NCI-H2081 treated with DMSO at 0.1 percent for 48 hours (cell line): ENCODE measurements at places on chromosomes 7 and 10.

GRCh38 chr7:2031451-2031845 is 201.3 kb downstream of the MAD1L1 start:
- no peak for DNase-seq

DNA sequence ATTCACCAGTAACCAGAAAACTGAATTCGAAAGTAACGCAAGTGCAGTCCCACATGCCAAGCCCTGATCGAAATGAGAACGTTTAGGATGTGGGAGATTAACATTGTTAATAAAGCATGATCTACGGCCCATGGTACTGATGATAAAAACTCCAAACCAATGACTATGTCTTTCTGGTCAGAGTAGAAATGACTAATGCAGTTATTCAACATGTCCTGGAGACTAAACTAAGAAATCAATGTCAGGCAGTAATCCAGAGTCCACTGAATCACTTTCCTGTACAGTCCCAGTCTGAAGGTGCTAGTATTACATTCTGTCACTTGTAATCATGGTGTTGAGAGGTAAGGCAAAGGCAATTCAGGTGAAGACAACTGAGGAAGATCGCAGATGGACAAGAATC is 14.4 kb downstream of the NPSR1 start:
- no peak for DNase-seq

GRCh38 chr7:42925630-42926029 is 6.3 kb downstream of the PSMA2 start:
- DNase-seq, result no peak

GRCh38 chr10:98404571-98405359 is 10.2 kb downstream of the PYROXD2 start:
- DNase-seq, result no peak

DNA sequence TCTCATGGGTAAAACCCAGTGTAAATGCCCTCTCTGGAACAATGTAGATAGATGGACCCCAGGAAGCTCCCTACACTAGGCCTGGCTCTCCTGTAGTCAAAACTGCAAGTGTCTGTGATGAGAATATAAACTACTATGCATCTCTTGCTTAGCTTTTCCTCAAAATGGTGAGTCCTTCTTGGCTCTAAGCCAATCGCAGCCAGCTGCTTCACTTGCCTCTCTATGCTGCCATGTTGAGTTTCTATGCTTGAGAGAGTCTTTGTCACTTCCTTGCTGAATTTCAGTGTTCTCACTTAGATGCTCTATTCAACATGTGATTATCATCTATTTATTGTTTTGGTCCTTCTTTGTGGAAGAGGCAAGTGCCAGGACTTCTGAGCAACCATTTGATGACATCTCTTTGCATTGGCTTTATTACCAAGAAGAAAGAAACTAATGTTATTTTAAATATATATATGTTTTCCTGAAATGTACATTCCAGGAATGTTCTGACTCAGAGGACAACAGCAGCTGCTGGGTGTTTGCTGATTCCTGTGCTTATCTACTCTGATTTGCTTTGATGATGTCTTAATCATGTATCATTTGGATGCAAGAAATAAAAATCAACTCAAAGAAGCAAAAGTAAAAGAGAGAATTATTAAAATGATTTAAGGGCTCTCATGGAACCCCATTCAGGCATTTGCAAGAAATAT is 16.6 kb downstream of the TAS2R40 start:
- no peak for DNase-seq

DNA sequence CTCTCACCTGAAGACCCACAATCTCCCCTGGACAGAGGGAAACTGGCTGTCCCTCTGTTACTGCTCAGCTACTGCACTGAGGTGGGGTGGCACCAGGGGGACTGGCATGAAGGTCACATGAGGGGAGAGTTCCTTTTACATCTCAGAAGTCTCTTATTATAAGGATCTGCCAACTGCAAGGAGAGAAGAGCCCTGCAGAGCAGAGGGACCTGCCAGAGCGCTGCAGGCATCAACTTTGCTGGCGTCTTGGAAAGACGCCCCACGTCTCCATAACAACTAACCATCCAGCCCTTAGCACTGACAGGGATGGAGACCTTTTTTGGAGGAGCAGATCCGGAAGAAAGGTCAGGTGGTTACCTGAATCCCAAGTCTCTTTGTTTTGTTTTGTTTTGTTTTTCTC is 218.6 kb downstream of the KCNMA1 start:
- DNase-seq, result no peak

DNA sequence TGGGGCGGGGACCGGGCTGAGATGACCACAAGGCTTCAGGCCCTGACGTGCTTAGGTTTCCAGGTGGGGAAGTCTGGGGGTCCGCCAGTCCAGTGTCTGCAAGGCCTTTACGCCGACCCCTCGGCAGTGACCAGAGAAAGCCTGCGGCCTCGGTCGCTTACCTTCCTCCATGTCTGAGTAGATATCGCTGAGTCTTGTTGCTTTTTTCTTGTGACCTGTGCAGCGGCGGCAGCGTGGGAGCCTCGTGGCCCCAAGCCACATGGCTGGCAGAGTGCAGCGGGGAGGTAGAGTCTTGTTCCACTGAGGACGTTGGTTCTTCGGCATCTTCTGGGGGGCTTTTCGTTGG is 329 bp downstream of the NOLC1 start:
- no peak for DNase-seq

- DNase-seq, result no peak
Measured at GRCh38 chr10:71927776-71928592, 36.2 kb upstream of the CHST3 start.

DNA sequence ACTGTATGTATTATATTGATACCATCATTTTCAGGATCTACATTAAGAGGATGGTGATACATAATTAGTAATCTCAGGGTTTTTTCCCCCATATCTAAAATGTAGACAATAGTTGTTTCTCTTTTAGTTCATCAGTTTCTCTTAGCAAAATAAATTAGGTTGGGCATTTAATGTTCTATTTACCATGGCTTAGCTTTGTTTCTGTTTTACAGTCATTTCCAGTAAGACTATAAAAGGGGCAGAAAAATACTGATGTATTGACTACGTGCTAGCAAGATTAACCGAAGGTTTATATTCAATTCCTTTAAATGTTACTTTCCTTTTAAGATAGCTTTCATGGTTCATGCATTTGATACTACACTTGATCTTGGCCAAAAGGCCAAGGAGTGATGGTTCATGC is 26.2 kb downstream of the SUV39H2 start:
- no peak for DNase-seq

DNA sequence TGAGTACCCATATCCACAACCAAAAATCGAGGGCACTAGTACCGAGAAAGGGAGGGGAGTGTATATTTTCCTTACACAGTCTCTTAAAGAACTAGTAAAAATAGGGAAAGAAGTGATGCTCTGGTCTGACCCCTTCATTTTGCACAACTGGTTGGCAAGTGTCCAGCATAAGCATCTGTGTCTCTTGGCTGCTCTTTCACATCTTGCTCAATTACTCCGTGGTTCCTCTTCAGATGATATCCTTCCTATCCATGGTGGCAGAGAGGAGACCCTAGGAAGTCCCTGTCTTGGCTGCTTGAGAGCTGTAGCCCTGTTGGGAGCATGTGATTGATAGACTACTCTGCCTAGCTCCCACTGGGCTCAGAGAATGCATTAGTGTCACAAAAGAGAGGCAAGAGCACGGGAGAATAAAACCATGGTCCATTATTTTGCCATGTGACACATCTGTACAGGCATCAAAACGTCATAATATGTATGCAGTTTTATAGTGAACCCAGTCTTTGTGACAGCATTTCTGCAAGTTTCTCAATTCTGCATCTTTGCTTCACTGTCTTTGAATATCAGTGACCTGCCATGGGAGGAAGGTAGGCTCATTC is 111.8 kb upstream of the ANKRD1 start:
- no peak for DNase-seq

GRCh38 chr10:88315755-88316154 is 267.4 kb downstream of the RNLS start:
- DNase-seq, result no peak

- DNase-seq, result no peak
Measured at GRCh38 chr7:24427048-24427447, 143.1 kb downstream of the NPY start.

- no peak for DNase-seq
Measured at GRCh38 chr7:154684666-154685563, 318.0 kb downstream of the PAXIP1 start.

GRCh38 chr10:64648915-64649314 is 1127.7 kb downstream of the REEP3 start:
- DNase-seq, result no peak

GRCh38 chr10:97748116-97748515 is 11.2 kb downstream of the ZFYVE27 start:
- no peak for DNase-seq

DNA sequence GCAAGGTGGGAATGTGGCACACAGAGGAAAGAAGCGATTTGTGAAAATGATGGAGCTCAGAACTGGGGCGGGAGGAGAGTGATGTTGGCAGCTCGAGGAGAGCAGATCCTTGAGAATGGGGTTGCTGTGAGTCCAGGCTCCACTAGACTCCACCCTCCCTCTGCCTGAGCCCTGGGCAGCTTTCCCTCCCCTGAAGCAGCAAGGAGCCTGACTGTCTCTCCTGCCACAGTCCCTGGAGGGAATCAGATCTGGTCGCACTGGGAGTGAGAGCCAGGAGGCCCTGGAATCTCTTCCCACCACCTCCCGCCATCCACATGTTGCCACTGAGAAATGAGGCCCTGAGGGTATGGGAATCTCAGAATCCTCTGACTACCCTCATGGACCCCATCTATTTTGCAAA is 362.7 kb downstream of the PLXNA4 start:
- no peak for DNase-seq

DNA sequence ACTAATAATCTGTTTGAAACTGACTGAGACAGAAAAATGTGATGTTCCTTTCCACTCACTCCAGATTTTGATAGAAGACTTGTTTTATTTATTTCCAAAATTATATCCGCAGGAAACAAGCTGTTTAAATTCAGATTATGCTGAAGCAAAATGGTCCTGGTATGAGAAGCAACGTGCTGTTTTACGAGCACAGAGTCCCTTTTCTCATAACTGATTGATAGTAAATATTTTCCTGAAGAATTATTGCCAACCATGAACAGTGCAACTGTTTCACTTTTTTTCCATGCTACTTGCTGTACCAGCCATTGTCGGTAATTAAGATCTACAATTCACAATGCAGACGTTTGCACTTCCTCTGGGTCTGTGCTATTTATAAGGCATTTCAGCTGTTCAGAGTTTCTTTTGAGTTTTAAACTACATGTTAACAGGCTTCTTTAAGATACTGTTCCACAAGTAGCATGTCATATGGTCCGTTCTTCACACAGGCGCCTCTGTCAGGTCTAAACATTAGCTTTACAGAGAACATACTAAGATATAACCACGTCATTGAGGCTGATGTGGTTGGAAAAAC is 103.8 kb downstream of the POLL start:
- no peak for DNase-seq

- DNase-seq, result no peak
Measured at GRCh38 chr10:17125206-17125893, 4.3 kb downstream of the CUBN start.

DNA sequence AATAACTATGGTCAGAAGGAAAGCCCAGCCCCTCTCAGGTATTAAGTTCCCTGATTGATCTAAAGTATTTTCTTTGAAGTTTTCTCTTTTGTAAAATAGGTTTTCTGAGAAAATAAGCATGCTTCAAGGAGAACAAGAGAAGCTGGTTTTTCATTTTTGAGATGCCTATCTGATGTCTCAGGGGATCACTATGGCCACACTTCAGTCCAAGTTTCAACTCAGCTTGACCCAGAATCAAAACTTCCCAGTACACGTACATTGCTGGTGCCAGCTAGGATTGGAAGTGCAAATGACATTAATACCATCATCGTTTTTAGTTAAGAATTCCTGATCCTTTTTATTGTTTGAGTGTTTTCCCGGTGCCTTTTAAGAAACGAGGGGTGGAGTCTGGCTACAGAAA is 7.2 kb downstream of the ITIH5 start:
- DNase-seq, result no peak

GRCh38 chr7:143130541-143130940 is 1.3 kb upstream of the PIP start:
- DNase-seq, result no peak
